ENCODE measurements at places on chromosomes 6 and 20.

- no peak for DNase-seq
Observed at GRCh38 chr6:111939902-111940301, 66.7 kb upstream of the FYN start.

DNA sequence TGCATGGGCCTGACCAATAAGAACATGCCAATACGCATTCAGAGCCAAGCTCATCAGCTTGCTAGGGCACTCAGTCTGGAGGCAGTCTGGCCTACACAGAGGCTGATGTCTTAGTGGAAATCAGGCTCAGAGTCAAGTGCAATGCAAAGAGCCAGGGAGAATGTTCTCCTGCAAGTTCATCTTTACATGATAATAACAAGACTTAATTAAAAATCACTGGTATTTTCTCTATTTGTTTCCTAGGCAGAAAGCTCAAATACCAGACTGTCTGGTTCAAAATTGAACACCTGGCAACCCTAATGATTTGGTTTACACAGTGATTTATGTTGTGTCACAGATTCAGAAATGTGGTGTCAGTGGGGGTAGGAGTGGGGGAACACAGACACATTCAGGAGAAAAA, 689.3 kb upstream of the FLRT3 start:
- no peak for DNase-seq

DNA sequence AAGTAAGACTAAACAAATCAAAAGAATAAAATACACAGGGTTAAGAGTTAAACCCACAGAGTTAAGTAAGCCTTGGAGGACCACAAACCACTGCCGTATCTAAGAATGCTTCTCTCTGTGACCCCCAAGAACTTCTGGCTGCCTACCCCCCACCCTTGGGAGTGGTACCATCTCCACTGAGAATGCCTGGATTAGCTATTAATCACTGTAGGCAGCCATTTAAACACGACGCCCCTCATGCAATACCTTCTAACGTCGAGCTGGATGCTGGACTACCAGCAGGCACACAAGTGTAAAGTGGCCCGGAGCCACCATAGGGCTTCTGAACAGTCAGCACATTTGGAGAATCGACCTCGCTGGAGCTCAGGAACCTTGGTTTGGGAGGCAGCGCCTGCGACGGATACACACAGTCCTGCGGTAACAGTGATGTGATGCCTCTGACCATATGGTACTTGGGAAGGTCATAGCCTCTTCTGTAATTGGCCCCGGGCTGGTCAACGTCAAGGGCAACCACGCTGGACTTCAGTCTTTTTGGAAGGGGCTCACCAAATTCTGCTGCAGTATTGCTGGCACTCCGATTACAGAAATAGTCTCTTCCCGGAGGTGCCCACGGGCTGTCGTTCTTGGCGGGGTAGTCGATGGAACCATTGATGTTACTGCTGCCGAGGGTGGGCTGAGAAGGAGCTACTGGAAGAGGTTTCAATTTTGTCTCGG, 18.0 kb downstream of the ZNF217 start:
- DNase-seq = no peak

DNA sequence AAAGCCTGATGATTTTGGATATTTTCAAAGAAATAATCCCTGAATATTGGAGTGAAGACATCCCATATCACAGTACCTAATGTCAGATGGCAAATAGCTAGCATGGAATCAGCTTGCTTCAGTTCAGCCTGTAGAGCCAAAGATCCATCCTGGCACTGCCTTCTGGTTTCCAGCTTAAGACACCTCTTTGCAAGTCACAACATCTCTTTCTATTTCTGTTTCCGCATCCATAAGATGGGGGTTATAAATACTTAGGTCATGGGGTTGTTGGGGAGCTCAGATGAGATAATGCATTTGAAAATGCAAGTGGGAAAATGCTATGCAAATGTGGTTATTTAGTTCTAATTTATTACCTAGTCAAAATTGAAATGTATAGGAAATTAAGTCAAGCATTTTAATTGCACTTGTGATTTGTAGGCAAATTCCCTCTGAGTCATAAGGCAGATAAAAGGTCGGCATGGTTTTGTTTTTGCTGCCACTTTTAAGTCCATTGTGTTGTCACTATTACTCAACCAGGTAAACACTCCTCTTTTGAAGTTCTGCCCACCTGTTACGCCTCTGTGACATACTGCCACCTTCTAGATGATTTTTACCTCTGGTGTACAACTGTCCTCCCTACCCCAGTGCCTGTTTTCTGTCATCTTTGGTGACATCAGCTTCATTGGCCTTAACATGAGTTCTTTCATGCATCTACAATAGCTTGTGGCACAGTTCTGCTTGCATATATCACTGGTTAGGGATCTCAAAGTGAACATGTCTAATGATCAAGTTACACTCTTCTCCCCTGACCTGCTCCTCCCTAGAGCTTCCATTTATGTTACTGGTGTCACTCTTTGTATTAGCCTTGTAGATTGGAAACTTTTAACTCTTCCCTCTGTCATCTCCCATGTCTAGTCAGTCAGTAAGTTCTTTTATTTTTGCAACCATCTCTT, 96.6 kb downstream of the CDKAL1 start:
- DNase-seq = no peak

DNA sequence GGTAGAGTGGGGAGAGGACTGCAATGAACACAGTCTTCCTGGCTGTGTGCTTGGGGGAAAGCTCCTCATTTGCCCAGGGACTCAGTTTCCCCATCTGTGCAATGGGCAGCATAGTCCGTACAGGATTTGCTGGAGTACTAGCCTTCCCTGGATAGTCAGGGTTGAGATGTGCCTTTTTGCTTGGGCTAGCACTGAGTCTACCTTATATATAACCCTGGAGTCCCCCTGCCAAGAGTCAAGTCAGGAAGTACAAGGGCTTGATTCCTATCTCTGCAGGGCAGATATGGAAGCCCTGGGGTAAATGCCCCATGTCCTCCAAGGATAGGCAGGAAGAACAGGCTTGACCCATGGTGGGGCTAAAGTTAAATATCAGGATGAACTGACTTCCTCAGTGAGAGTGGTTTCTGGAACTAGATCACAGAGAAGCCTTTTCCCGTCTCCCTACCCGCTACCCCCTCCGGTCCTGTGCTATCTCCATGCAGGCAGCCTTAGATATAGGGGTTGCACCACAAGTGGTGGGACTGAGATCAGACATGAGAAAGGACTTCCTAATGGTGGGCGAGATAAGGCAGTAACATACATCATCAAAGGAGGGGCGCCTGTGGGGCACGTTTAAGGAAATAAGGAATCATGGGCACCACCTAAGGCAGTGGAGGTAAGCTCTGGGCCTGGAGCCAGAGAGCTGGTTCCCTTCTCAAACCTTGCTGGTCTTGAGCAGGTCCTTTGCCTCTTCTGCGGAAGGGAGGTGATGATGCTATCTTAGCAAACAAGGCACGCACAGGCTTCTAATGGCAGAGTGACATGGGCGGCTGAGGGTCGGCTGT, 157.9 kb downstream of the MRPL14 start:
- no peak for DNase-seq

- no peak for DNase-seq
Observed at GRCh38 chr6:154960854-154961530, 34.1 kb upstream of the TIAM2 start.

Measured in stimulated activated CD4-positive, alpha-beta T cell treated with anti-CD3 and anti-CD28 coated beads, Interleukin-1b, Interleukin-23, amount 100 ng/mL, for 24 hours (primary cell).